ENCODE measurements at places on chromosomes 11 and 22. TPM values are rescaled to one million over a fixed set of nuclear protein-coding genes. Genes with fewer than 3 reads are reported as not detected.

GRCh38 chr11:119852741-119853140 is 123.7 kb upstream of the NECTIN1 start:
- no peak for DNase-seq

DNA sequence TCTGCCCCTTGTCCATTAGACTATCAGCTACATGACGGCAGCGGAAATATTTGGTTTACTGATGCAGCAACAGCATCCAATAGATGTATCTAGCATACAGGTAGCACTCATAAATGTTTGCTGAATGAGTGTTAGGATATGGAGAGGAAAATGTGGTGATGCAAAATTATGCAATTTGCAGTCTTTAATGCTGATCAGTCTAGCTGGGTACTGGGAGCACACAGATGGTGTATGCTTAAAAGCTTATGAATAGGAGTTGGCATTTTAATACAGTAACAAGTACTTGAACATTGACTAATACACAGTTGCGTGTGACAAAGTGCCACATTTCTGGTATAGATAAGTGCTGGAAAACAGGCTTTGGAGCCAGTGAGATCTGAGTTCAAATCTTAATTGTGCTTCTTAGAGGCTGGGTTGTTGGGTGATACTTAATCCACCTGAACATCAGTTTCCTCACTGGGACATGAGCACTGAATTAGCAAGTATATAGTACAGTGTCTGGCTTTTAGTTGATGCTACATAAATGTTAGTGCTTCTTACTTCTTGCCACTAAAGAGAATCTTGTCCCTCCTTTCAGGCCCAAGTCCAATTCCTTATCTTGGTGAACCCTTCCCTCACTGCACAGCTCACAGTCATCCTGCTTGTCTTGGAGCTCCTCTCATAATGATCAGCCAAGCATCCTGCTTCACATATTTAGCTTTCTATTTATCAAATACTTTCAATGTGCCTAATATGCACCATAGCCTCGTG is 99.6 kb downstream of the TIMP3 start:
- DNase-seq = no peak

GRCh38 chr22:44484618-44485017 is 13.4 kb downstream of the RTL6 start:
- no peak for DNase-seq

Gene KCNQ1
- 2.4 TPM for polyA plus RNA-seq

Gene CD3G
- polyA plus RNA-seq = 0.02 TPM

- DNase-seq = no peak
Measured at GRCh38 chr22:39360674-39361413, 11.1 kb downstream of the SYNGR1 start.

DNA sequence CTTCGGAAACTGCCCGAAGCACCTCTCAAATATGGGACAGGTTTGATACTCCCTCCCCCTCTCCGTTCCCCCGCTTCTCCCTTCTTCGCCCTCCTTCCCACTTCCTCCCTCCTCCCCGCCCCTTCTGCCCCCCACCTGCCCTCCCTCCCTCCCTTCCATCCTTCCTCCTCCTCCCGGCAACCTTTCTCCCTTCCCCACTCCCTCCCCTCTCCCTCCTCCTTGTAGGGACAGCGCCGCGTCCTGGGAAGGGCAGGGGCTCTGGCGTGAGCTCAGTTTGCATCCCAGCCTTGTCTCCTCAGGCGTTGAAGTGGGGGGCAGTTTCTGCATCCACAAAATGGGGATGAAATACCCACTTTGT is 6.1 kb upstream of the NFAM1 start:
- no peak for DNase-seq

Gene RNF215
- 13.1 TPM for polyA plus RNA-seq

Gene MTNR1B
- polyA plus RNA-seq = 0.08 TPM

Gene APOL5
- not detected for polyA plus RNA-seq

Gene MB
- polyA plus RNA-seq = 1.7 TPM

Gene JHY
- 0.29 TPM for polyA plus RNA-seq

GRCh38 chr11:9274499-9275258 is 9.5 kb upstream of the DENND5A start:
- DNase-seq = no peak

- no peak for DNase-seq
Measured at GRCh38 chr11:61275191-61275590, 19.9 kb downstream of the VWCE start.

DNA sequence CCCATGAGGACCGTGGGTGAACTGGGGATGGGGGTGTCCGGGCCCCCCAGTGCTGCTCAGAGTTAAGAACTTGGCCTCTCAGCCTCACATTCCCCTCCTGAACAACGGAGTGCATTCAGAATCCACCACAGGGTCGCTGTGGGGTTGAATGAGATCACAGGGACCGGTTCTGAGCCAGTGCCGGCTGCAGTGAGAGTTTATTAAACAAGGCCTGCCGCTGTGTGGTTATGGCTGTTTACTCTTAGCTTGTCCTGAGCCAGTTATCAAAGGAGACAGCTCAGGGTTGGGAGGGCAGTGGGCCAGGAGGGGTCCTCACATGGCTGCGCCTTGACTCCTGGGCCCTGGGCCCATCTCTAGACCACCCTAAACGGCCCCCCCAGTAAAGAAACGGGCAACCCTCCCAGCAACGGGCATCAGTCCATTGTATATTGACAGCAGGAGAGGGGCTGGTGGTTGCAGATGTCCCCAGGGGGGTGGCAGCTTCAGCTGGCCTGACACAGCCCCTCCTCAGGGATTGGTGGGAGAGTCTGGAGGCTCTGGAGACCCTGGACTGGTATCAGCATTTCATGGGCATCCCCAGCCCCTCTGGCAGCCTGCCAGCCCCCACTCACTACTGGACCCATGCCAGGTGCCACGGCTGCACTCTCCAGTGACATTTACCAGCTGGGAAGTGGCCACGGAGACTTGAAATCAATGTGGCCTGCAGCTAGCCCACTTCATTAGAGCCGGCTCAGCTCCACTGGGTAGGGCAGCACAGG is 15.1 kb upstream of the CABP7 start:
- no peak for DNase-seq

DNA sequence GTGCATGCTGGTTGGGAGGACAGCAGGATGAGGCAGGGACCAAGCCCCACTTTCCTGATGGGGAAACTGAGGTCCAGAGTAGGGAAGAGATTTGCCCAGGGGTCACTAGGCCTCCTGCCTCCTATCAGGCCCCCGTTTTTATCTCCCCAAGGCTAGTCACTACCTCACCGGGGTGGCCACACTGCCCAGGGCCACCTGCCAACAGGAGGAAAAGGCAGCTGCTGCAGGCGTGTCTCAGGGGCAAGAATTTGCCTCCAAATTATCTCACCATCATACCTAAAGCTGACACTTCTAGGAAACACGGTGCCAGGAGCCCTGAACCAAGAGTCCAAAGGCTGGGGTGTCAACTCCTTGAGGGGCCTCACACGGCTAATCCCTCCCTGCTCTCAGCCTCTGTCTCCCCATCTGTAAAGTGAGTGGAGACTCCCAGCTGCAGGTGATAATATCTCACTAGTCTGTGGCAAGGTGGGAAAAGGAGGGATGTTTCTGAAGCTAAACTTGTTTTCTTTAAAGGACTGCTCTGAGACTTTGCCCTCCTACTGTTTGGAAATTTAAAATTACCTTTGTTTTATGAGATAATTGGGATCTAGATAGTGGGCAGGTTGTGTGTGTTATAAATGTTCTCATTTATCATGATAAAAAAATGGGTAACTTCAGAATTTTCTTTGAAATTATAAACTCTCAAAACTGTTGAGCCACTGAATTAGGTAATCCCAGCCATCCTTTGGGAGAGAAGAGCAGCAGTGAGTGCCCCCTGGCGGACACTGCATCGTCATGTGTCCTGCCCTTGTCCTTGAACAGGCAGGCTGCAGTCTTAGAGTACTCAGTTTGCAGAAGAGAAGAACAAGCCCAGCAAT is 60.0 kb downstream of the MYO7A start:
- DNase-seq = peak; percentile 83

DNA sequence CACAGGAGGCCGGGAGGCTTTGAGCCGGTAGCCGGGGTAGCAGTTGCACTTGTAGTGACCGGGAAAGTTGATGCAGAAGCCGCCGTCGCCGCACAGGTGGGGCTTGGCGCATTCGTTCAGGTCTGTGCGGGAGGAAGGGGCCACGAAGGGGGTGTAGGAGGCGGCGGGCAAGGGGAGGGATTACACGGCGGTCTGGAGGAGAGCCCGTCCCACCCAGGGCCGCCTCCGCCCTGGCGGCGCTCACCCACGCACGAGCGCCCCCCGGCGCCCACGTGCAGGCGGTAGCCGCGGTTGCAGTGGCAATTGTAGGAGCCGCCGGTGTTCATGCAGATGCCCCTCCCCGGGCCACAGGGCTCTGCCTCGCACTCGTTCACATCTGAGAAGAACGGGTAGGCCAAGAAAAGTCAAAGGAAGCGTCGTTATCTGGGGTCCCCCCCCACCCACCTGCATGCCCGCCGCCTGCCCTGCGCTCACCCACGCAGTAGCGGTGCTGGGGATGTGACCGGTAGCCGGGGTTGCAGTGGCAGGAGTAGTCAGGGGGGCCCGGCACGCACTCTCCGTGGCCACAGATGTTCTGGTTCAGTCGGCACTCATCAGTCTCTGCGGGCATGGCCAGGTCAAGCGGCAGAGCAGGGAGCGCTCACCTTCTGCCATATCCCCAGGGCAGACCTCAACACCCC is 10.6 kb downstream of the LTBP3 start:
- peak; percentile 72 for DNase-seq

Gene RCOR2
- polyA plus RNA-seq = 75.9 TPM

GRCh38 chr11:107508201-107508857 is 50.7 kb upstream of the CWF19L2 start:
- no peak for DNase-seq

DNA sequence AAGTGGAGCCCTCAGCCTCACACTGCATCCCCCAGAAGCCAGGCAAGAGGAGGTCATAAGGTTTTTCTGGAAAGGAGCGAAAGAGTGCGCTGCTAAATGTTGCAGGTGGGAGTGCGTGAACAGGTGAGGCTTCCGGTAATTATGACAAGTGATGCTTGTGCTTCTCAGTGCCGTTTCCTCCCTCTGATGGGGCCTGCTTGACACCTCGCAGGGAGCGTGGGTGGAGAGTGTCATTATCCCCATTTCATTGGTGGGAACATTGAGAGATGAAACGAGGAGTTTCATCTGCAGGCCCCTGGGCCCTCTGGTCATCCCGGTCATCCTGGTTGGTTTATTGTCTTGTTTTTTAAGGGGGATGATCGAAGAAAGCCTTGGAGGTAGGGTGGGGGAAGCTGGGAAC is 57.5 kb downstream of the BCR start:
- DNase-seq = no peak

GRCh38 chr22:46377525-46378425 is 42.3 kb downstream of the TRMU start:
- peak; percentile 27 for DNase-seq

Gene ANKRD13D
- 35.5 TPM for polyA plus RNA-seq

Gene WT1
- not detected for polyA plus RNA-seq

DNA sequence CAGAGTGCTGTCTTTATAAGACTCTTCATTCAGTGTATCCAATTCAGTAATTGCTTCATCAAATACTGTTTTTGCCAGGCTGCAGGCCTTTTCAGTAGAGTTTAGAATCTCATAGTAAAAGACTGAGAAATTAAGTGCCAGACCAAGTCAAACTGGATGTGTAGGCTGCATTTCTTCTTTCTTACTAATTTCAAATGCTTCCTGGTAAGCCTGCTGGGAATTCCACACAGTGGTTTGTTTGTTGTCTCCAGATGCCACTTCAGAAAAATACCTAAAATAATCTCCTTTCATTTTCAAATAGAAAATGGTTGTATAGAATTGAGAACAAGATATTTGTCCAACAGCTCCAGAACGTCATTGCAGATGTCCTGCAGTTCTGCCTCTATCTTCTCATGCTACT is 34.7 kb downstream of the LDHAL6A start:
- DNase-seq = no peak

GRCh38 chr11:73577496-73577917 is 20.4 kb downstream of the FAM168A start:
- DNase-seq = no peak

Gene DEFB131B
- not detected for polyA plus RNA-seq

DNA sequence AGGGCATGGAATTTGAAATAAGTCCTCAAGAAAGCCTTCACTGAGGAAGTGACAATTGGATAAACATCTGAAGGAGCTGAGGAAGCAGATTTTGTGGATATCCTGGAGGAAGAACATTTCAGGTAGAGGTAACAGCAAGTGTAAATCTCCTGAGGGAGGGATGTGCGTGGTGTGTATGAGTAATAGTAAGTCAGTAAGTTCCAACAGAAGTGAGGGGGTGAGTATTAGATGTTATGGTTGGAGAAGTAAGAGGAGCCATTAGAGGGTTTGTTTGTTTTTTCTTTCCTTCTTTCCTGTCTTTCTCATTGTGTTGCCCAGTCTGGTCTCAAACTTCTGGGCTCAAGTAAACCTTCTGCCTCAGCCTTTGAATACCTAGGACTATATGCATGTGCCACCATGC is 29.0 kb downstream of the ANKRD42 start:
- no peak for DNase-seq

- no peak for DNase-seq
Measured at GRCh38 chr11:105202422-105202821, 62.9 kb upstream of the CARD18 start.

Gene KRTAP5-2
- polyA plus RNA-seq = not detected

Gene LIPT2
- 16.7 TPM for polyA plus RNA-seq

Gene PHF21B
- polyA plus RNA-seq = 24.7 TPM

- no peak for DNase-seq
Measured at GRCh38 chr11:57940044-57940756, 83.5 kb upstream of the OR9Q1 start.

Gene ZNF280B
- polyA plus RNA-seq = 2.5 TPM

Gene DMC1
- 3.8 TPM for polyA plus RNA-seq

GRCh38 chr22:32200752-32201151 is 4.1 kb downstream of the RFPL2 start:
- DNase-seq = no peak

Gene XKR3
- not detected for polyA plus RNA-seq

DNA sequence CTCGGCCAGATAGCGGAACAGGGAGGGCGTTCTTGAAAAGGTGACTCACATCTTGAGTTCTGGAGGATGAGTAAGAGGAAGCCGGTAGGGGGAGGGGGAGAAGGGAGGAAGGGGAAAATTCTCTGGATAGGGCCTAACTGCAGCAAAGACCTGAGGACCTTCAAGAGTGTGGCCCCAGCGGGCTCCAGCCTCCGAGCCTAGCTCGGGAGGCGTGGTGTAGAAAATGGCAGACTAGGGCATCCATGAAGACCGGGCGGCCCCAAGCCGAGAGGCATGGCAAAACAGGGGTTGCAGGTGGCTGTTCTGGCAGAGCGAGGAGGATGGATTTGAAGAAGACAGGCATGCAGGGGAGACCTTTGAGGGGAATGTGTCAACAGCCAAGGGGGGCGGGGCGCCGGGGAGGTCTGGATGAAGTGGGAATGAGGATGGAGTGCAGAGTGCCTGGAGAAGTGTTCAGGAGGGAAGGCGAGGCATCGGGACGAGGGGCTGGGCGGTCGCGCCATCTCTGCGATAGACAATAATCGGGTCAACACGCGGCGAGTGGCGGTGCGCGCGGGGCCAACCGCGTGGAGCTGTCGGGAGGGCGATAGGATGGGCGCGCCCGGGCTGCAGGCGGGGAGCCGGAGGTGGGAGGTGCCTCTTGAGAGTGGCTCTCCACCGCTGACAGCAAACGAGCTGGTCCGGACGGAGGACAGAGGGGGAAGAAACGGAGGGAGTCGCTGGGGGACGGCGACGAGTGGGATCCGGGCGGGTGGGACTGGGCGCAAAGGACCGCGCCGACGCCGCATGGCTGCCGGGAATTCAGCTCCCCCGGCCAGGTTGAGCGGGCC is 40.0 kb upstream of the CREB3L1 start:
- peak; percentile 87 for DNase-seq

Gene APLP2
- 222 TPM for polyA plus RNA-seq
